ENCODE measurements at places on chromosomes 12 and 14.

GRCh38 chr12:12723149-12723680 lies 6.0 kb downstream of the CDKN1B start:
- no peak for DNase-seq

GRCh38 chr12:109549613-109550270 lies 23.6 kb downstream of the MMAB start:
- DNase-seq, result no peak

DNA sequence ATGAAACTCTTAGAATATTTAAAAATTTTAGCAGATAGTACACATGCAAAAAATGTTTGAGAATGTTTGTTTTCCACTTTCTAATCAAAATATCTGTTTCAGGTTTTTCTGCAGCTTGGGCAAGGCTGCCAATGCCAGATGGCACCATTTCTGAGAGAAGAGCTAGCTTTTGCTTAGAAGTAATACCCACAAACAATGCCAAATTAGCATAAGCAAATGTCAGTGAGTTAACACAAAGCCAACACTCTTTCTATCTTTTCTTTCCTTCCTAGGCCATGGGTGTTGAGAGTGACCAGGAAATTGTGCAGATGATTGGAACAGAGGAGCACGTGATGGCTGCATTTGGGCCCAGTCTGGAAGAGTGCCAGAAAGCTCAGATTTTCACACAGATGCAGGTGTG lies 35.2 kb downstream of the POLR3B start:
- DNase-seq, result no peak

DNA sequence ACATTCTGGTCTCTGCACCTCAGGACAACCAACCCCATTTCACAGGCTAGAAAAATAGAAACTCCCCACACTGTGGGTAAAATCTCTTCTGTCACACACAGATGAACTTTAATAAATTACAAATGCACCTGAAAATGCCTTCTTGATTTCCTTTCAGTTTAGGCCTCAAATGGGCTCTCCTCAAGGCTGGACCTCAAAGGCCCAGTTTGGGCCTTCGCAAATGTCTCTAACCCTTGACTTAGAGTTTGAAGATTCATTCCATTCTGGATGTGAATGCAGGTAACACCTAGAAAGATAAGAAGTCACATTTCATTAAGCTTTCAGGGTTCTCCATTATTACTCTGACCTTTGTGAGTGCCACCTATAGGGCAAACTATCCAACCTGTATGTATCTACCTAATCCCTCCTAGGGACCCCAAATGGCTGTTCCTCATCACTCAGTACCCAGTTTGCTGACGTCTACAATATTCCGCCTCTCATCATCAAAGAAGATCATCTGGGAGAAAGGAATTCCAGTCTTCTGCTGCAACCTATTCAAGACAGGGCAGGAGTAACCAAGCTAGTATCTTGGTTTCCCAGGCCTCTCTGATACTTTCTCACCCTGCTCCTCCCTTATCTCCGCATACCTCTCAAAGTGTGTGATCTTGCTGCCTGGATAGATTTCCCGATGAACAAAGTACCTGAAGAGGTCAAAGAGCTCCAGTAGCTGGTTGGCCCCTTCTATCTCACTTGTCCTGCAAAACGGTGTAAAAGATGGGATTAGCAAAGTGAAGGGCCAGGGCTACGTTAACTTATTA lies 776 bp upstream of the CHMP4A start:
- no peak for DNase-seq

Measured in cardiac fibroblast (primary cell).